ENCODE measurements at places on chromosomes 1 and 21.
A peak's percentile ranks its signal among the peaks of the same experiment; 100 is the strongest.

- H3K27me3 ChIP-seq, result no peaks in the 10 kb centered on the region
- no peak for DNase-seq
- no peak overlapping the region for H3K4me3 ChIP-seq
- H3K27ac ChIP-seq, result no peak overlapping the region
Measured at GRCh38 chr1:57134803-57135202, 169.0 kb upstream of the C8B start.

- H3K27ac ChIP-seq, result peak overlapping the region; percentile 96
- no peaks in the 10 kb centered on the region for H3K36me3 ChIP-seq
- no peak overlapping the region for H3K4me3 ChIP-seq
- no peaks in the 10 kb centered on the region for H3K27me3 ChIP-seq
- H3K4me1 ChIP-seq, result peaks cover 26% of the 10 kb centered on the region
Measured at GRCh38 chr1:2214541-2215241, 13.4 kb upstream of the SKI start.

GRCh38 chr1:197210426-197210825 is 57.6 kb upstream of the CRB1 start:
- no peak overlapping the region for H3K27ac ChIP-seq
- no peak overlapping the region for H3K4me3 ChIP-seq
- H3K36me3 ChIP-seq, result 0 out of 2 replicates have a peak, but pooled peaks cover 3% of the 10 kb centered on the region
- no peaks in the 10 kb centered on the region for H3K4me1 ChIP-seq
- H3K27me3 ChIP-seq, result no peaks in the 10 kb centered on the region

DNA sequence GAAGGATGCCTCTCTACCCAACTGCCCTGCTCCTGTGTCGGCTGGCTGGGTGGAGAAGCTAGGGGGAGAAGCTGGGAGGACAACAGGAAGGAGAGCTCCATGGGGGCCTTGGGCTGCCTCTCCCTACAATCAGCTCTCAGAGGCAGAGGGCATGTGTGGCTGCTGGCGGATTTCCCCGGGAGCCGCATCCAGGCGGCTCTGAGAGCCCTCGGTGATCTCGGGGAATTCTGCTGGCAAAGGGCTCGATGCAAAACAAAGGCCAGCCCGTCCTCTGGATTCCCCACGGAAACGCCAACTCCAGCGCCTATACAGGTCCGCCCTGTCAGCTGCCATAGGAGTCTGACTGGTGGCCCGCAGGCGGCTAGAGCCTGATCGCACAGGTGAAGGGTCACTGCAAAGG is 26.4 kb upstream of the EVA1B start:
- H3K27ac ChIP-seq, result peak overlapping the region; percentile 98
- H3K36me3 ChIP-seq, result peaks cover 18% of the 10 kb centered on the region
- DNase-seq, result peak; percentile 51
- no peak overlapping the region for H3K4me3 ChIP-seq
- no peaks in the 10 kb centered on the region for H3K27me3 ChIP-seq
- peaks cover 48% of the 10 kb centered on the region for H3K4me1 ChIP-seq

GRCh38 chr1:167544447-167545093 is 9.0 kb downstream of the CREG1 start:
- no peak overlapping the region for H3K27ac ChIP-seq
- no peaks in the 10 kb centered on the region for H3K36me3 ChIP-seq
- peaks cover 11% of the 10 kb centered on the region for H3K4me1 ChIP-seq
- DNase-seq, result no peak
- no peak overlapping the region for H3K4me3 ChIP-seq

DNA sequence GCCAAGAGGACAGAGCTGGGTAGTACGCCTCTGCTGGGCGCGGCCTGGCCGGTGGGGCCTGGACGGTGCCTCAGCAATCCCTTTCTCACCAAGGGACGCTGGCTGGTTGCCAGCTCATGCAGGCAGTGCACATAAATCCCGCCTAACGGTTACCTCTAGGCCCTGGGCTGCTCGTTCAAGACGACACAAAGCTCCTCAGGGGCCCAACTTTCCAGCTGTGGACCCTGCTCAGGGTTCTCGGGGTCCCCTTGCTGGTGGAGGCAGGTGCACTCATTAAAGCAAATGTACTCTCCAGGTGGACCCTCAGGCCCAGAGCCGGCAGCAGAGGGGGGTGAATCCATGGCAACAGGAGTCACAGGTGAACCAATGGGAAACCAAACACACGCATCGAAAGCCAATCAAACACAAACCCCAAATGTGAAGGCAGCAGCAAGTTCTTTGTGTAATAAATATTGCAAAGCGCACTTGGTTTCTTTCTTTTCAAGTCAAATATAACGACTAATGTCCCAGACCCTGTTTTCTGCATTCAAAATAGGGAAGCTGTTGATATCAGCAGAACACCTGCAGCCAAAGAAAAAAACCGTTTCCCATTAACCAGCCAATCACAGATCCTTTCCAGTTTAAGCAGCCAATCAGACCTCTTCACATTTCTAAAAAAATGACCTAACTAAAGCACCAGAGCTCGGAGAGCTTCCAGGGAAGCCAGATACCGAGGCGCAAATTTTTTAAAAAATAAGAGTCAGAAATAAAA is 26.1 kb upstream of the CLSTN1 start:
- no peak overlapping the region for H3K27ac ChIP-seq
- H3K27me3 ChIP-seq, result no peaks in the 10 kb centered on the region
- no peak for DNase-seq
- no peaks in the 10 kb centered on the region for H3K4me1 ChIP-seq

Measured in GM23248 (cell line).